GM18507 (cell line): ENCODE measurements at places on chromosomes 4 and X.
A peak's percentile ranks its signal among the peaks of the same experiment; 100 is the strongest.

GRCh38 chr4:123248085-123248659, 148.4 kb upstream of the SPRY1 start:
- DNase-seq = no peak

- DNase-seq = no peak
Observed at GRCh38 chrX:69192603-69193002, 27.4 kb upstream of the PJA1 start.

- DNase-seq = no peak
Observed at GRCh38 chr4:42235304-42236021, 83.0 kb upstream of the BEND4 start.

GRCh38 chr4:142202404-142203332, 566.3 kb downstream of the IL15 start:
- DNase-seq = no peak

DNA sequence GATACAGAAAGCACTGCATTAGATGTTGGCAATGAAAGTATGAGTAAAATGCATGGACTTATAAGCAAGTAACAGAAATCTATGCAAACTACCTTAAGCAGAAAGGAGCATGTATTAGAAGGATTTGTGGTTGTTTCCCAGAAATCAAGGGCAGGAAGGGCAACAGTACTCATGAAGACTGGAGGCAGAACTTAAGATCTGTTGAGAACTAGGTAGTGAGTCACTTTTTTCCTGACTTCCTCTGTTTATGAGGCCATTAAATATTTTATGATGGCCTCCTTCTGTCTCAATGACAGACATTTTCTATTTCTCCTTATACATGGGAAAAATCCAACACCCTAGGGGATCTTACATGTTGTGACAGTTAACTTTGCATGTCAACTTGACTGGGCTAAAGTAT, 398.2 kb downstream of the MID1IP1 start:
- DNase-seq = no peak

DNA sequence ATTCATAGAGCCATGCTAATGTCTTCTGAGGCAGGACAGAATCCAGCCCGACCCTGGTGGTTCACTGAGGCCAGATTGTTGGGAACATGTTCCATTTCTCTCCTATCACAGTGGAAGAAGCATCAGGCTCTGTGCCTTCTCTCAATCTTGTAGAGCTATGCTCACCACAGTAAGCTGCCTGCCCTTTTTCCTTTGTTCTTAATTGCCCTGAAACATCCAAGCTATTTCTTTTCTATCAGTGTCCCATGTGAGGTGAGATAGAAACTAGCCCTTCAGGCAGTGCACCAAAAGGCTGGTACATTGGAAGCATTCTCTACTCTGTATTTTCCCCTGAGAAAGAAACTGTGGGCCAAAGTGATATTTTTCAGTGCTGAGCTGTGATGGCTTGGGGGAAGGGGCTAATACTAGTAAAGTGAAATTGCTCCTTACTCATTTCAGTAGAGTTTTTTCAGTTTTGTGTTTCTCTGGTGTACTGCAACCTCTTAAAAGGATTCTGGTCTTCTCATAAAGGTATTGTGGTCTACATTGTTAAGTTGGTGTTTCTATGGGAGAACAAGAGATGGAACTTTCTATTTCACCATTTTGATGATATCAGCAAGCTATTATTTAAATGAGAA, 611.2 kb downstream of the RPA4 start:
- DNase-seq = no peak

DNA sequence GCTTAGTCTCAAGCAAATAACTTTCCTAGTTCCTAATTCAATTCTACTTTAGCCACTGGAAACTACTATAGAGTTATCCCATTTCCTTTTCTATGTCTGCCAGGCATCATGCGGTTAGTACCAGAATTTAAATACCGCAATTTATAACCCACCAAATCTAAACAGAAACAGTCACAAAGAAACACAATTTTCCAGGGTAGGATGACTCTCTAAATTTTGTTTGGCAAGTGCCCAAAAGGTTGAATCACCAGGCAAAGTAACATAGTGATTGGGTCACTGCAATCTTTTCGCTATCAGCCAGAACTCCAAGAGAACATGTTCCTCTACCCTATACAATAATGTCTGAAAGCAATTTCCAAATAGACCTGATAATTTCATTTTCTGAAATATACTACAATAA, 240.2 kb upstream of the GRIA3 start:
- no peak for DNase-seq

- peak; percentile 76 for DNase-seq
Observed at GRCh38 chr4:164956766-164957643, 20.5 kb downstream of the TRIM61 start.

DNA sequence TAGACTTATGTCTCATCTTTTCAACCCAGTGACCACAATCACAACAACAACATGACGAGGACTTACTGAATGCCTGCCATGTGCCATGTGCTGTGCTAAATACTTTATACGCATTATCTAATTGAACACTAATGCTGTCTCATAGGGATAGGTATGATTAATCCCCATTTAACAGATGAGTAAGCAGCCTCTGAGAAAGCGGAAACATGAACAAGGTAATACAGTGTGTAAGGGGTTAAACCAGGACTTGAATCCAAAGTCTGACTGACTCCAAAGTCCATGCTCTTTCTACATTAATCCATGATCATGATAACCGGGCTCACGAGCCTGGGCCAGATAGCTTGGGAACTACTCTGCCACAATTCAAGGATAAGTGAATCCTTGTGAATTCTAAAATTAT, 105.3 kb upstream of the MBNL3 start:
- DNase-seq = no peak

GRCh38 chrX:6732101-6732500, 197.2 kb upstream of the VCX3A start:
- no peak for DNase-seq

GRCh38 chr4:177161781-177162180, 147.9 kb upstream of the NEIL3 start:
- no peak for DNase-seq

DNA sequence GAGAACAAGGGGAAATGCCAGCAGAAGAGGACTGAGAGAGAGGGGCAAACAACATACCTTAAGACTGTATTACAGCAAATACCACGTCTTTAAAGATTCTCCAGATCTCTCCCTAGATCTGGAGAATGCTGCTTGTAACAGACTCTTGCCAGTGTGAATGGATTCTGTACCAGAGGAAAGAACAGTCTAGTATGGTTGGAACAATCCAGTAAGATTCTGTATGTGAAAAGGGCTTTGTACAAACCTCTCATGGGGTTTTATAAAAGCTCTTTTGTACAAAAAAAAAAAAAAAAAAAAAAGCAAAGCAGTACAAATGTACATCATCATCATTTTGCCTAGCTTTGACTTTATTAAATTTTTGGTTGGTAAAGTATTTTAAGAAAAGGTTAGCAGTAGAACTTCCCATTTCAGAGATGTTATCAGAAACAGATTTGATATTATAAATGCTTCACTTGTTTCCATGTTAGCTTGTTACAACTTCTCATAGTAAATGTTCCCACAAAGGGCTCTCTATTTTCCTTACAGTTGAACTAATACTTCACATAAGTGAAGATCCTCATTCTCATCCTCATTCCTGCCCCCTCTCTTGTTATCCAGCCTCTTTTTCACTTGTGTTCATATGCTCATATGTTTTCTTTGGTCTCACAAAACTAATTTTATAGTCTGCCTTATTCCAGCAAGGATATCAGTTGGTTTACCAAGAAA, 144.2 kb downstream of the EDA start:
- DNase-seq = no peak

DNA sequence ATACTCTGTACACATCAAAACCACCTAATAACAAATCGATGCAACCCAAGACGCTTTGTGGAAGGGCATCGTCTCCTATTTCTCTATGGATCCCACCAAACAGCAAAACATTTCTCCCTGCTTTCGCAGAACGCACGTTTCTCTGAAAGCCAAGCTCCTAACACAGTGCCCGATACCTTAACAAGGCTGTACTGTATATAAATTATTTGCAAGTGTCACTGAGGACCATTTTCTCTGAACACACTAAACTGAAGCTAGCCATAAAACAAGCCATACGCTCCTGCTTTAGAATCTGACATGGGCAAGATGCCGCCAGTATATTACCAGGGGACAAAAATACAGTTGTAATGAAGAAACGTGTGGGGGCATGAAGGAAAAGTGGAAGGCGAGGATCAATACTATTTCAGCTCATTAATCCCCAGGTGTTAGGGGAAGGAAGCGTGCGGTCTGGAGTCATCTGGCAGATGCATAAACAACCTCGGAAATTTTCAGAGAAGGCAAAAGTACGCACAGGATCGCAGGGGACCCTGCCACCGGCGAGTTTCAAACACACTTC, 703 bp downstream of the KCNIP4 start:
- DNase-seq = no peak

GRCh38 chrX:108322234-108322633, 116.0 kb downstream of the COL4A6 start:
- no peak for DNase-seq

DNA sequence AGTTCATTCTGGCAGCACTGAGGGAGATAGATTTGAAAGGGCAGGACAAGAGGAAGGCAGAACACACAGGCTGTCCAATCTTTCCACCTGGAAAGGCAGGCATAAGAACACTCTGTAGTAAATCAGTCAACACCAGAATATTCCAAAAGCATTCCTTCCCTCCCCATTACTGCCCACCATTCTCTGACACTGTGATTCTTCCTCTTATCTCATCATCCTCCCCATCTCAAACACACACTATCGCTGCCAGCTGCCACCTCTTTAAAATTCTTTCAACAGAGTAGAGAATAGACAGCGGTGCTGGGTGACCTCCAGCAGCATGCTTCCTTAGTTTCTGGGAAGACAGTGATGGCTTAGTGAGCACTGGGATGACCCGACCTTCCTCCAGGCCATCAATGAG, 53.7 kb upstream of the MYOZ2 start:
- no peak for DNase-seq

DNA sequence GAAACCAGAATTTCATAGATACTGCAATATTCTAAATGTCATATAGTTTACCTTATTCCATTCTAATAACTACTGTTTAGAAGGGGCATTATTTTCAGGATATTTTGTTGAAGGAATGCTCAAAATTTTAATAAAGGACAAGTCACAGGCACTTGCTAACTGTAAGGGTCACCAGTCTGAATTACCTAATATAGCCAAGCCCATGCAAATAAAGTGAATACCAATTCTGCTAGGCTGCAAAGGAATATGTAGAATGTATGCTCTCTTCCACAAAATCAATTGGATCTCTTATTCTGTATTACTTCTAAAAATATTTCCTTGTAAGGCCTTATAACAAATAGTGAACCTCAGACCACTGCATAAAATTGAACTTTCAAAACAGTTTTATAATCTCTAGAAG, 52.3 kb upstream of the FAT4 start:
- no peak for DNase-seq

- DNase-seq = no peak
Observed at GRCh38 chrX:57528670-57529255, 63.0 kb upstream of the ZXDB start.

- no peak for DNase-seq
Observed at GRCh38 chr4:137043184-137043583, 489.1 kb downstream of the PCDH18 start.

DNA sequence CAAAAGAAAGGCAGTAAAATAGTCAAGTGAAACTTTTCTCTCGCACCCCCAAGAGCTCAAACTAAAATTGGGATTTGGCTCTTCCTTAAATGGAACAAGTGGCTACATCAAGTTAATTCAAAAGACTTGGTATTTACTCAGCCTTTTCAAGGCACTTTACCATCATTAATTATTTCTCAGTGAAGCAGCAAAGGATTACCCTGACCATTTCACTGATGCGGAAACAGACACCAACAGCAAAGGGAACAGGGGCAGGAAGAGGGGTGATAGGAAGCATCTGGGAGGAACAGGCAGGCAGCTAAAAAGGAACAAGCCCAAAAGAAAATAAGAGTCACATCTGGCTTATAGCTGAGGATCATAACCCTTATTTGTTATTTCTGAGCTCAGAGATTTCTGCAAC, 2.7 kb downstream of the SCML2 start:
- DNase-seq = no peak

GRCh38 chr4:184383497-184384055, 90.8 kb downstream of the IRF2 start:
- no peak for DNase-seq

GRCh38 chrX:68989865-68990606, 161.2 kb downstream of the EFNB1 start:
- DNase-seq = no peak

DNA sequence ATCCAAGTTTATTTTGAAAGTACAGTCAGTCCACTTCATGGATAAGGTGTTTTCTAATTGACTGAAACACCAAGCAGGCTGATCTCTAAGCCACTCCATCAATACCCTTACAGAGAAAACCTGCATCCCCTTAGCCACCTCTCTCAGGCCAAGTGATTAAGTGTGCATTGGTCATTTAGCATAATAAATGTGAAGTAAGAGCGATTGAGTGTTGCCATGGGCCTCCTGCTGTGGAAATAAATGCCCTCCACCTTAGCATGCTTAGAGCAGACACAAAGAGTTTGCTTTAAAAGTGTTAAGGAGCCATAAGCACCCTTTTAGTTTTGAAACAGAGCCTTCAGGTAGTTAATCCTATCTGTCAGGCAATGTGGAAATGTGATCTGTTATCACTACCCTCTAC, 386.5 kb downstream of the GPAT3 start:
- DNase-seq = no peak

- no peak for DNase-seq
Observed at GRCh38 chr4:138344054-138344453, 101.9 kb upstream of the SLC7A11 start.

DNA sequence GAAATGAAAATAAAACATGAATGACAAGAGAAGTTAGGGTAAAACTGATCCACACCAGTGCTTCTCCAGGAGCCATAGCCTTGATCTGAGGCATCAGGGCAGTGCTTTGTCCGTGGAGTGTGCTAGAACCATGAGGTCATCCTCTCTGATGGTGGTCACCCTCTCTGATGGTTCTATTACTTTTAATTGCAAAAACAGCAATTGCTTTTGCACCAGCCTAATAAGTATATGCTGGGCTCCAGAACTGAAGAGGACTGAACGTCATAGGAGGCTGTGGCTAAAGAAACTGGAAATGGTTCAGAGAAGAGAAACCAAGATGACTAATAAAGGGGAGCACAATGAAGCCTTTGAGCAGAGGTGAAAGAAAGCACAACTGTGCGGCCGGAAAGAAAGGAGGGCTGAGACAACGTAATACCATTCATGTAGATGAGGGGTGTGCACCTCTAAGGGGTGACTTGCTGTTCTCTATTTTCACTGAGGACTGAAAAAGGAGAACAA, 17.0 kb upstream of the TMEM154 start:
- DNase-seq = peak; percentile 69

DNA sequence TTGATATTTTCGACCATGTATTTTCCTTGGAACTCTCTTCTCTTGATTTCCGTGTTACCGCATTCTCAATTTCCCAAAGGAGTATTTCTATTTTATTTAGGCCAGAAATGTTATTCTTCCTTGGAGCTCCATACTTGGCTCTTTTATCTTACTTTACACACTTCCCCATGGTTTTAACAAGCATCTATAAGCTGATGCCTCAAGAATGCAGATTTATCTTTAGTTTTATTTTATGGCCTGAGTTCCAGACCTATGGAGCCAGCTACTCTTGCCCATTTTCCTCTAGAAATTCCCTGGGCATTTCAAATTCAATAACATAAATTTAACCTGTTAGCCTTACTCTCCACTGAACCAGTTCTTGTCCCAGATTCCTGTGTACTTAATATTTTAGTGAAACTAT, 43.7 kb downstream of the SULT1E1 start:
- DNase-seq = no peak

- no peak for DNase-seq
Observed at GRCh38 chrX:12370497-12370986, 232.3 kb downstream of the FRMPD4 start.
